ENCODE measurements at places on chromosomes 5 and 9. TPM values are rescaled to one million over a fixed set of nuclear protein-coding genes. Genes with fewer than 3 reads are reported as not detected.
A peak's percentile ranks its signal among the peaks of the same experiment; 100 is the strongest.

LHX6 gene
- total RNA-seq, result 2.1 TPM

SHLD3 gene
- 3.5 TPM for total RNA-seq

CD14 gene
- 35.5 TPM for total RNA-seq

TXNDC8 gene
- total RNA-seq, result not detected

PCDHGA8 gene
- total RNA-seq, result 0.73 TPM

RNF44 gene
- total RNA-seq, result 72.5 TPM

WDR31 gene
- 3.6 TPM for total RNA-seq

SLC24A2 gene
- total RNA-seq, result 0.28 TPM

CDX1 gene
- total RNA-seq, result 423 TPM

INSL6 gene
- total RNA-seq, result not detected

SLC45A2 gene
- 0.73 TPM for total RNA-seq

NTMT1 gene
- 25.8 TPM for total RNA-seq

- DNase-seq, result no peak
Observed at GRCh38 chr5:66326276-66326675, 182.2 kb downstream of the SREK1 start.

- DNase-seq, result no peak
Observed at GRCh38 chr9:115127191-115127817, 9.3 kb upstream of the TNC start.

GRCh38 chr9:97697837-97698236, 697 bp upstream of the XPA start:
- no peak for DNase-seq

DNA sequence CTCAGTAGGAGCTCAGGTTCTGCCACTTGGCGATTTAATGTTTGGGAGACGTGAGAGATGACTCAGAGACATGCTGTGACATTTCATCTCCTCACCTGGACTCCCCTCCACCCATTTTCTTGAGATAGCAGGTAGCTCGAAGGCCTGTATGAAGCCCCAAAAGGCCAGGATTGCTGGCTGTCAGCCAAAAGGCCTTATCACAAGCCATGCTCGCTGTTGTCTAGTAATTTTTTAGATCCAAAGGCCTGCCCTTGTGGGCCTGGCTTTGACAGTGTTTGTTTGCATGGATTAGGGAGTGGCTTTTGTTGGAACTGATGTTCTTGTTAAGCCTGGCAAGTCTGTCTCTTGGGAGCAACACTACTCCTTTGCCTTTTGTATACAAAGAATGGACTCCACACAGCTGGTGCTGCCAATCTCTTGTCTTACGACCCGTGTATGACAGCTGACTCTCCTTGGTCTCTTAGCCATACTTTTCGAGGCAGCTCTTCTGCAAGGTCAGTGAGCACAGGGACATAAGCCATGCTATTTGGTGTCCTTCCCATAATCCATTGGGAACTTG, 22.7 kb downstream of the CAVIN4 start:
- no peak for DNase-seq

- DNase-seq, result no peak
Observed at GRCh38 chr5:159440235-159440634, 109.9 kb upstream of the IL12B start.

DNA sequence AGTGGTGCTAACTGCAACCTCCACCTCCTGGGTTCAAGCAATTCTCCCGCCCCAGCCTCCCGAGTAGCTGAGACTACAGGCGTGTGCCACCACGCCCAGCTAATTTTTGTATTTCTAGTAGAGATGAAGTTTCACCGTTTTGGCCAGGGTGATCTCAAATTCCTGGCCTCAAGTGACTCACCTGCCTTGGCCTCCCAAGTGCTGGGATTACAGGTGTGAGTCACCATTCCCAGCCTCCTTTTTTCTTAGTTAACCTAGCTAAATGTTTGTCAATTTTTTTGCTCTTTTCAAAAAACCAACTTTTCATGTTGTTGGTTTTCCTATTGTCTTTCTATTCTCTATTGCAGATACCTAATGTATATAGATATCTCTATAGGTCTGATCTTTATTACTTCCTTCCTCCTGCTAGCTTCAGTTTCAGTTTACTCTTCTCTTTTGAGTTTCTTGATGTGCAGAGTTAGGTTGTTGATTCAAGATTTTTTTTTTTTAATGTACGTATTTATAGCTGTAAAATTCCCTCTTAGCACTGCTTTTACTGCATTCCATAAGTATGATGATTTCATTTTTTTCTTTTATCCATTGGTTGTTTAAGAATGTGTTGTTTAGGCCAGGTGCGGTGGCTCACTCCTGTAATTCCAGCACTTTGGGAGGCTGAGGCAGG, 32.9 kb downstream of the FGD3 start:
- DNase-seq, result no peak

DNA sequence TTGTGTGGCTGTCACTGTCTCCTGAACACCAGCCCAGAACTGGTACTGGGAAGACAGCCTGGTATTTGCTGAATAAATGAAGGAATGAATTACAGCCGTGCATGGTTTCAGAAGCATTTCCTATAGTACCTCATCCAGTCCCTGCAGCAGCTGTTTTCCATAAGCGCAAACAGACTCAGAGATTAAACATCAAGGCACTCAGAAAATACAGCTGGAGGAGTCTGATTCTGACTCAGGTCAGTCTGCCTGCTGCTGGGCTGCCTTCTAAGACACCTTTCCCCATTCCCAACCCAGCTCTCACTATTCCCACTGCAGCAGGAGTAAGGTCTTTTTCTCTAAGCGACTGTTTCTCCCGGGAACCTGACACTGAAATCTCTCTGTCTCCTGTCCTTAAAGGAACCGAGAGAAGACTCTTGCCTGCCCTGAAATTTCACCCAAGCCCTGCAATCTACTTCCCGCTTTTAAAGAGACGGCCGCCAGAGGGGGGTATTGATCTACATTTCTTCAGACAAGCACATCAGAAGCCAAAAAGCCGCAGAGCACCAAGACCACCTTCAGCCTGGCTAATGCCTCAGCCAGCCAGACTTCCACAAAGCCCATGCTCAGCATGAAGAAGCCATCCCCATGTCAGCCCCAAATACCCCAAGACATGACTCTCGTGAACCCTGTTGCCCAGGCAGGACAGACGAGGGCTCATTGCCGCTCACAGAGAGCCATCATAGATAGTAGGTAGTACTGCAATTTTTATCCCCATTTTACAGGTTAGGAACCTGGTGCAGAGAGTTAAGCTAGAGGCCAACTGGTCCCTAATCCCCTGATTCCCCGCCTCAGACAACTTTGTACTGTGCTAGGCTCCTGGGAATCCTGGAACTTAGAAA, 5.4 kb upstream of the FOXI1 start:
- peak; percentile 79 for DNase-seq

DNA sequence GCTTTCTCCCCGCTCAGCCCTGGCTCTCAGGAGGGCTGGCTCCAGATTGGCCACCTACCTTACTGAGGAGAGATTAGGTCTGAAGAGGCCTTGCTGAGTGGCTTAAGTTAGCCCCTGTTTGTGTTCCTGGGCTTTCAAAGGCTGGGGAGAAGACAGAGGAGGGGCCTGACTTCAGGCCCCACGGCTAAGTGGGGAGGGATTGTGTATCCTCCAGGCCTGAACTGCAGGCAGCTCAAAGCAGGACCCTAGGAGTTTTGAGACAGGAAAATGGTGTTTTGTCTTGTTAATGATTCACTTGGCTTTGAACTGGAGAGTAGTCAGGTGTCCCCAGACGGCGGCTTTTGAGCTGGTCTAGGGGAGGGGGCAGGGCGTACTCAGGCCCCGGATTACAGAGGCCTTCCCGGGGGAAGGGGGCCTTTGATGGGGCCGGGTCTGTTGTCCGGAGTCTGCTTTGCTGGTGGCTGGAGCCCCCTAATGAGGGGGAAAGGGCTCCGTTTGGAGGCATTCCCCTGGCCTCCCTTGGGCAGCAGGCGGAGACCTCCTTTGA, 162.0 kb upstream of the SMIM23 start:
- DNase-seq, result no peak

- no peak for DNase-seq
Observed at GRCh38 chr5:3377176-3377575, 218.5 kb upstream of the IRX1 start.

GRCh38 chr5:174414315-174414710, 310.1 kb upstream of the MSX2 start:
- no peak for DNase-seq

- DNase-seq, result no peak
Observed at GRCh38 chr9:104900871-104901270, 27.1 kb downstream of the ABCA1 start.

DNA sequence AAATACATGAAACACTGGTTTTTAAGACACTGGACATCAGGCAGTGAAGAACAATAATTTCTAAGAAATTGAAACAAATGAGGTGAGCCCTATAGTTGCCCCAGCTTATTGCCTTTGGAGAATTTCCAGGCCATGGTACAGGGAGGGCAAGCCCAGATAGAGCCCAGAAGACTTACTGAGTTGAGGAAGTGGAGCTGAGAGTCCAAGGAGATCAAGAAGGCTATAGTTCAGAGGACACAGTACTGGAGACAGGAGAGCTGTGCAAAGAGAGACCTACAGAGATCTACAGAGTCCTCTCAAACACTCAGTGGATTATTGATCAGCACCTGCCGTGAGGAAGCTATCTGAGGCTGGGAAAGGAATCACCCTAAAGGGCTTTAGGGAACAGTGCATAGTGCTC, 112.6 kb downstream of the GALNT10 start:
- DNase-seq, result no peak

- no peak for DNase-seq
Observed at GRCh38 chr5:149748471-149749094, 18.5 kb downstream of the PPARGC1B start.

DNA sequence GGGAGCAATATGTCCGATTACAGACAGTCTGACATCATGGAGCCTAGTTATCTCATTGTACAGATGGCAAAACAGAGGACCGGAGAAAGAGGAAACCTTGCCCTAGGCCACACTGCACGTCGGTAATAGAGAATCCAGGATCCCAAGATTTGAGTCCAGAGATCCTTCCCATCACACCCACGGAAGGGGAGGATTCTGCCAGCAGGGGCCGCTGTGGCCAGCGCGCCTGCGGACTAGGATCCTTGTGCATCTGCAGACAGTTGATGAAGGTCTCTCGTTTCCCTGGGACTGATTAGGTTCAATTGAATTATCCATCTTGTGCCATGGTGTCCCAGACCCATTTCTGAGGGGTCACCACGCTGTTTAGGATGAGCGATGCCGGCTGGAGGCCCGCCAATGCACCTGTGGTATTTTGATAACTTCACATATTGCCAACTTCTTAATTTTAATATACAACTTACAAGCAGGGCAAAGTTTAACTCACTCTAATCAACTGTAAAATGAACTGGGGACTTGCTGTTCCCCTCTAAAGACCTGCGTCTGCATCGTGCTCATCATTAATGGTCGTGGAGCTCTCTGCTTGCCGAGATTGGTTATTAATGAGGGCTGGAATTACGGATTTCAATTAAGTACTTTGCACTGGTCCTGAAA, 592.7 kb upstream of the BRINP1 start:
- no peak for DNase-seq

- DNase-seq, result peak; percentile 46
Observed at GRCh38 chr9:126704892-126705766, 91.4 kb downstream of the LMX1B start.

GRCh38 chr9:136808075-136808805, 492 bp downstream of the RABL6 start:
- DNase-seq, result peak; percentile 56

- no peak for DNase-seq
Observed at GRCh38 chr9:135294836-135295235, 184.7 kb upstream of the PPP1R26 start.

DNA sequence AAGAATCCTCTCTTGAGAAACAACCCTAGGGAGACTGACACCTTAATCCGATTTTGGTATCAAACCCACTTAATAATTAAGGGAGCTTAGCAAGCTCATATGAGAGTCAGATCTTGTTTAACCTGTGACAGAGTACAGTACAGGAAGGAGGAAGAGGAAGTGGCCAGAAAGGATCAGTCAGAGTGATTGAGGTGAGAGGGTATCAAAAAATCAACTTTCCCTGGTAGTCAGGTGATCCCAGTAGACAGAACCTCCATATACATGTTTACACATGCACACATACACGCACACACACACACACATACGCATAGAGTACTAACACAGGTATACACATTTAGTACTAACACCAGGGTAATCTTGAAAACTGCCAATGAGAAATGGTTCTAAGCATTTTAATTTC, 56.8 kb downstream of the GLIS3 start:
- DNase-seq, result peak; percentile 45

DNA sequence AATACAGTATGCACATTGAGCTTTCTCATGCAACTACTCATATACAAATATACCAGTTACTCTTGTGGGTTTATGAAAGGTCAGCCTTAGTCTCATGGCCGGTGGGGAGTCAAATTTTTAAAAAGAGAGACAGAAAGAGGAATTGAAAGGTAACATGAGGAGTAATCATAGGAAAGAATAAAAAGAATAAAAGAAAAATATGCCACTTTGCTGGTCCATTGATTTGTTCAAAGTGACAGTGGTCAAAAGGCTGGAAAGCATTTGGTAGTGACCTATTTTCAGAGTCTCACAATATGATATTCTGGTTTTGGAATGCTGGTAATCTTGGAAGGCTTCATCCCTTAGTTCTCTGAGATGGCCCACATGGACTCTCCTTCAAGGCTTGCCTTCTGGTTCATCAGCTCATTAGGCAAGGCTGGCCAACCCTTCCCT, 67.0 kb downstream of the ZNF366 start:
- no peak for DNase-seq

DNA sequence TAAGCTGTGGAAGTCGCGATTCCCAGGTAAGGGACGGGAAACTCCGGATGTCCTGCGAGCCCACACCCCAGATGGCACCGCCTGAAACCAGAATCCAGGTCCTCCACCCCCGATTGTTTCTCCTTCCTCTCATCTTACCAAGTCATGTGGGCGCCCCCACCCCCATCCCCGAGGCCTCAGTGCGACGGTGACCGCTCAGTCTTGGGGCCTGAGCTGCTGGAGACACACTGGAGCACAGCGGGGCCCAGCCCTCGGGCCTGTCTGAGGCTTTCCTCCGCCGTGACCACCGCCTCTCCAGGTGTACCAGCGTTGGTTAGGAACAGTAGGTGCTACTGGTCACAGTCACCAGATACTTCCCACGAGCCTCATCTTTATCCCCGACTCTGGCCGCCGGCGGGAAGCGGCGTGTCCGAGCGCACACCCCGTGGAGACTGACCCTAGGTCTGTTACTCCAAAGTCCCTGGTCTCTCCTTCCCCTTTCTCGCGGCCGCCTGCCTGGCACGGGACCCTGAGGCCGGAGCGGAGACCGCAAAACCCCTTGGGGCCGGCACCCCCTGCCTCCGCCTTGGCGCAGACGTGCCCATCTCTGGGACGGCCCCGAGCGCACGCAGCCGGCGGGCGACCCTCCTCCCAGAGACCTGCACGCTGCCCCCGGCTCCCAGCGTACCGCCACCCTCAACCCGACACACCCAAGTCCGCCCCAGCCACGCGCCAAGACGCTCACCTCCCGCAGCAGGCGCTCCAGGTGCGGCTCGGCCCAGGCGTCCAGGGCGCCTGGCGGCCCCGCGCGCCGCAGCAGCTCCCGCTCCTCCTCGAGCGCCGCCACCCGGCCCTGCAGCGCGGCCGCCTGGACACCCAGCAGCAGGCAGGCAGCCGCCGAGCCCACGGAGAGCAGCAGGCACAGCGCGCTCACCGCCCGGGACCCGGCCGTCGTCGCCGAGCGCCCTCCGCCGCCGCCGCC, 733 bp downstream of the COL23A1 start:
- no peak for DNase-seq

GRCh38 chr5:119708076-119708790, 78.9 kb downstream of the FAM170A start:
- DNase-seq, result no peak

- DNase-seq, result no peak
Observed at GRCh38 chr5:146993876-146994530, 115.4 kb upstream of the PPP2R2B start.
